ENCODE measurements at places on chromosomes 5 and 9.

DNA sequence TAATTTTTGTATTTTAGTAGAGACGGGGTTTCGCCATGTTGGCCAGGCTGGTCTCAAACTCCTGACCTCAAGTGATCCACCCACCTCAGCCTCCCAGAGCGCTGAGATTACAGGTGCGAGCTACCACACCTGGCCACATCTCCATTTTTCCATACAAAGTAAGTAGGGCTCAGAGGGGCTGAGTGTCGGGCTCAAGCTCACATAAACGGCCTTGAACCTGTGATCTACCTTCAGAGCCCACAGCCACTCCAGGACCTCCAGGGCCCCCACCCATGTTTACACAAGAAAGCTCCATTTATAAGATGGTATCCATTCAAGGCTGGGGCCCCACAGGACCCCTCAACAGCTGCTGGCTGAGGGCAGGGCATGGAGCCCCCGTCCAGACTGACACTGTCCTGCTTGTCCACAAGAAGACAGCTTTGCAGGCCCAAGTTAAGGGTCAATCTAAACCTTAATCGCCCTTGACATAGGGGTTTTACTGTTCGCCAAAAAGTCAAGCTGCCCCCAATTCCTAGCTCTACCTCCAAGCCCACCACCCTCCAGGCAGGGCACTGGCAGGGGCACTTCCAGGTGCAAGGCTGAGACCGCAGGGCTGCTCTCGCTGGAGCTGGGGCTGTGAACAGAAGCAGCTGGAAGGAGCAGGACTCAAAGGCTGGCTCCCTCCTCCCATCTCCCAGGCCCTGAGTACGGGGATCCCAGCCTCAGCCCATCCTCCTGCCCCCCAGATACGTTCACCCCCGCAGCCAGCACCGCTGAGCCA, 18.9 kb downstream of the FAM78A start:
- DNase-seq, result no peak

DNA sequence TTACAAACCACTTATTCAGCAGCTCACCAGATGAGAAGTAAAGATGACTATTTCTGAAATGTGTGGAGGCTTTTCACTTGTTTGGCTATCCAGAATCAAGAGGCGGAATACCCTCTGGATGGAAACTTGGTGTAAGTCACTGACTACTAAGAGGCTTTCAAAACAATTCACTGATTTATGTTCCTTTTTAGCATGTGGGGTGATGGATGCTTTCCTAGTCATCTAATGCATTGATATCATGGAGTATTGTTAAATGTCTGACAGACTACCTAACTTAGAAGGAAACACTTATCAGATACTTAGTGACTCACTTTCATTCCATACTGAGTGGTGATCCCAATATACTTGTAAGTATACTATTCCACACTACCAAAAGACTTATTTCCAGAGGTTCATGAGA, 141.4 kb downstream of the PLK2 start:
- no peak for DNase-seq

GRCh38 chr5:80408484-80409366, 861 bp downstream of the ZFYVE16 start:
- DNase-seq, result peak; percentile 23

- no peak for DNase-seq
Observed at GRCh38 chr5:150235500-150235854, 45.6 kb downstream of the SLC6A7 start.

- no peak for DNase-seq
Observed at GRCh38 chr5:93658044-93658443, 75.0 kb downstream of the NR2F1 start.

GRCh38 chr9:18074041-18074440, 399.9 kb upstream of the ADAMTSL1 start:
- DNase-seq, result no peak

- no peak for DNase-seq
Observed at GRCh38 chr5:137492331-137492730, 6.8 kb downstream of the SPOCK1 start.

- DNase-seq, result no peak
Observed at GRCh38 chr9:125650271-125650737, 56.7 kb downstream of the MAPKAP1 start.

- no peak for DNase-seq
Observed at GRCh38 chr5:177241768-177242167, 61.8 kb downstream of the RAB24 start.

DNA sequence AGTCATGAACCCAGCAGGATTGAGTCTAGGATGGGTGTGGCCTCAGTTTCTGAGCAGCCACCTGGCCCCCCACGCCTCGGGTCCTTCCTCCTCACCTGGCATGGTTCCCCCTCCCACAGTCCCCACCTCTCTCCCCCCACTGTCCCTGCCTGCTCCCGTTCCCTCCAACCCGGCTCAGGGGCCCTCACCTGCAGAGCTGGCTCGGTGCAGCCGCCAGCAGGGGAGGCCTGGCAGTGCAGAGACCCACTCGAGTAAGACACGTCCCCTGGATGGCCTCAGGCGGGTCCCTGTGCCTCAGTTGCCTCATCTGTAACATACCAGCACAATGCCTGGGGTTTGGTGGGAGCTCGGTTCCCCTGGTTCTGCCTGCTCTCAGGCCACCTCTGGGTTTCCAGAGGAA, 66.2 kb downstream of the NEK6 start:
- DNase-seq, result no peak

GRCh38 chr5:10293907-10294662, 13.6 kb downstream of the CMBL start:
- no peak for DNase-seq

DNA sequence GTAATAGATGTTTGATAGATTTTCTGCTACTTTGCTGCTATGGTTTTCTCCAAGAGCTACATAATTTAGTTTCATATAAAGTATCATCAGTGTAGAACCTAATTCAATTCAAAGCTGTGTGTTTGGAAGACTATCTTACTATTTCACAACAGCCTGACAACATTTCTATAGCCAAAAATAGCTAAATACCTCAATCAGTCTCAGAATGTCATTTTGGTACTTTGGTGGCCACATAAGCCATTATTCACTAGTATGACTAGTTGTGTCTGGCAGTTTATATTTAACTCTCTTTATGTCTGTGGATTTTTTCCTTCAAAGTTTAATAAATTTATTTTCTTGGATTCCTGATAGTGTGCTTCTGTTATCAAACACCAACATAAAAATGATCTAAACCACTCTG, 35.1 kb upstream of the CCDC152 start:
- no peak for DNase-seq

DNA sequence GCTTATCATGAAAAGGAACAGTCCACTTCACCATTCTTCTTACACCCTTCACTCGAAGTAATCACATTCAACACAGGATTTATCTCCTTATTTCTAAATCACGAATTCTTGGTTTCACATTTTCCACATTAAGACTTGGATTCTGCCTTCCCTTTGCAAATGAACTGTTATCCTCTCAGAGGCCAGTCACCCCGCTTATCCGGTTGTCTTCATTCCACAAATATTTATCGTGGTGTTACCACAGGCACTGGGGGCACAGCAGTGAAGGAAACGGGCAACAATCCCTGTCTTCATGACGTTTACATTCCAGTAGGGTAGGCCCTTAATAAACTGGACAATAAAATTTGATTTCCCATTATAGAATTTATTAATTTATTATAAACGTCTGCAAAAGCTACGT, 284.2 kb downstream of the DENND1A start:
- no peak for DNase-seq

DNA sequence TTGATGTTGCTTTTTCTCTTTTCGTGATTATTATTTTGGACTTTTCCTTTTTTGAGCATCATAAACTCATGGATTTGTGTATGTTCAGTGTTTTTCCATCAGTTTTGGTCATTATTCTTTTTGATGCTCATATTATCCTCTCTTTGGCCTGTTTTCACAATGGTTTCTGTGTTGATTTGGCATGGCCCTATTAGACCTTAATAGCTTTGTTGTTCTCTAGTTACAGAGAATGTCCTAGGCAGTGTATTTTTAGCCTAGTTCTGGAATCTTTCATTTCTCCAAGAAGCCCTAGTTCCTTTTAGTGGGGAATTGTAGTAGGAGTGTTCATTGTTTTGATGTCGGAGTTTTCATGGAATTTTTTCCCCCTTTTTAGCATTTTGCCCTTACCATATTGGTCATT, 41.3 kb upstream of the ROPN1L start:
- DNase-seq, result no peak

- DNase-seq, result no peak
Observed at GRCh38 chr9:5002811-5003210, 17.7 kb downstream of the JAK2 start.

DNA sequence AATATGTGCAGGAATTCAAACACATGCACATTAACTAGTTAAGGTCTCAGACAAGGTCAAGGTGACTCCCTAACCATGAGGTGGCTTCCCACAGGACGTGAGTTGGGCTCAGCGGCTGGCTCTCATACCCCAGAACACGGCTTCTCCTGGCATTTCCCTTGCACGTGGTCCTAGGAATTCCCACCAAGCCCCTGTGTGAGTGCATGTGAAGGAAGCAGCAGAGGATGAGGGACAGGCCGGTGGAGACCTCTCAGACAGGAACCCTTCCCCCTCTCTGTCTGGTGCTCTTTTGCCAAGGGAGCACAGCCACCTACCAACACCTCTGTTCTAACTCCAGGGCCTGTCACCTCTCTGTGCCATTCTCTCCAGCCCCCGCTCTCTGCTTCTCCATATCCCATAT, 271.0 kb downstream of the FSTL4 start:
- no peak for DNase-seq

DNA sequence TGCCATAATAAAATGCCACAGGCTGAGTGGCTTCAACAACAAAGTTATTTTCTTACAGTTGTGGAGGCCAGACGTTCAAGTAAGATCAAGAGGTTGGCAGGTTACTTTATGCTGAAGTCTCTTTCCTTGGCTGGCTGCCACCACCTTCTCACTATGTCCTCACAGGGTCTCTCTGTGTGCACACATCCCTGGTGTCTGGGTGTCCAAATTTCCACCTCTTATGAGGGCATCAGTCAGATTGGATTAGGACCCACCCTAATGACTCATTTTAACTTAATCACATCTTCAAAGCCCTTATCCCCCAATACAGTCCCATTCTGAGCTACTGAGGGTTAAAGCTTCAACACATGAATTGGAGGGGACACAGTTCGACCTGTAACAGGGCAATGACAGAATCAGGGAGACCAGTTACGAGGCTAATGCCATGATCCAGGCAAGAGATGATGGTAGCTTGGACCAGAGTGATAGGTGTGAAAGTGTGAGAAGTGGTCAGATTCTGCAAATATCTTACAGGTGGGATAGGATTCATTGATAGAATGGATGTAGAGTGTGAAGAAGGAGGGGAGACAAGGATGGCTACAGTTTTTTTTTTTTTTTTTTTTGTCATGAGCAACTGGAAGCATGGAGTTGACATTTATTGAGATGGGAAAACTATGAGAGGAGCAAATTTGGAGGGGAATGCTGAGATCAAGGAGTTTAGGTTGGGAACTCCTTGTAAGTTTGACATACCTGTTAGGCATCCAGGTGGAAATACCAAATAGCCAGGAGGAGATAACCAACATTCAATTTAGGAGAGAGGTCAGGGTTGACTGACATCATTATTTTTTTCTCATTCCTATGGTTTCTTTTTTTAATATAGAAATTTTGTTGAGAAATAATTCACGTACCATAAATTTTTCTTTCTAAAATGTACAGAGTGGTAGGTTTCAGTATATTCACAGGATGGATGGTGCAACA, 39.6 kb upstream of the FGF1 start:
- DNase-seq, result no peak

- DNase-seq, result no peak
Observed at GRCh38 chr9:130918826-130919558, 20.1 kb downstream of the FIBCD1 start.

DNA sequence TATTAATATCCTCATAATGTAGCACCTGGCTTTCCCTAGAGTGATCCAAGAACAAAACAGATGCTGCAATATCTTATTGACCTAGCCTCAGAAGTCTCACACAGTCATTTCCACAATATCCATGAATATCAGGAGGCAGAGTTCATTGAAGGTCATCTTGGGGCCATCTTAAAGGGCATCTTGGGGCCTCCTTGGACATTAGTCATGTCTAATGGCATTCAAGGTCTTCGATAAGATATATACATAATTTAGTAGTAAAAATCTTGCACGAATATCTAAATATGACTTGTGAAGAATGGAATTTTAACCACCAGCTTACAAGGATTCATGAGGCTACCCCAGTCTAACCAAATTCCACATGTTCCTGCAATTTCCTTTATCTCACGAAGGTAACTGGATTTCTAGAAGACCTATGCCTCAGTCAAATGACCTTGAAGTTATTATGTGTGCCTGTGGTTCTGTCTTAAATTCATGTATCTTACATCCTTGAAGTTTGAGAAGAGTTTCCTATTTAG, 163.6 kb upstream of the SPEF2 start:
- no peak for DNase-seq

- no peak for DNase-seq
Observed at GRCh38 chr5:175060257-175060656, 335.9 kb downstream of the MSX2 start.

GRCh38 chr5:154371687-154372086, 74.1 kb upstream of the SAP30L start:
- no peak for DNase-seq

DNA sequence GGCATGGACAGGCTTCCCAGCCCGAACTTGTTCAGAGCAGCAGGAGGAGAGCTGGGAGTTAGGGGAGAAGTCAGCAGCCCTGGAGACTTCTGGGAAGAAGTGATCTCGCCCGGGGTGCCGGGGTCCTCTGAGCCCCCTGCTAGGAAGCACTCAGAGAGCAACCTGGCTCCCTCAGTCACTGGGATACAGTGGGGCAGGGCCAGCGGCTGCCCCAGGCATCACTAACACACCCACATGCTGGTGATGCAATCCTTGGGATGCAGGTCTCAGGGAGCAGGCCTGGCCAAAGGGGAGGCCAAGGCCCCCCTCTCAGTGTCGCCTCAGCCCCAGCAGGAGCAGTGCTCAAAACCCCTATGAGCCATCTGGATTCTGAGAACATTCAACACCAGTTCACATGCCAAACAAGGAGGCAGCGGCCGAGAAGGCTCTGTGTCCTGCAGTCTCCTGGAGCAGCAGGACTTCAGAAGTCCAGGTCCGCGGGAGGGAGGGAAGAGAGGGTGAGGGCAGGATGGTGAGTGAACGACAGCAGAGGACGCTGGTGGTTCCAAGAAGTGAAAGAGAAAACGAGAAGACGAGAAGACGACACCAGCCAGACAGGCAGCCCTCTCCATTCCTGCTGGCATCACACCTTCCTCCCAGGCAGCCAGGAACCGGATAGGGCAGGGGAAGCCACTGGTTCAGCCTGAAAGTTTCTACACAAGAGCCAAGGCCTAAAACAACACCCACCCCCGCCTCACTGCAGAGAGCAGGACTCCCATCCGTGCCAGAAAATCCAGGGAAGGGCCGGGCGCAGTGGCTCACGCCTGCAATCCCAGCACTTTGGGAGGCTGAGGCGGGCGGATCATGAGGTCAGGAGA, 2.3 kb downstream of the PNPLA7 start:
- DNase-seq, result no peak

- no peak for DNase-seq
Observed at GRCh38 chr9:124372038-124372437, 43.2 kb downstream of the PSMB7 start.
